Caki2 (cell line): ENCODE measurements at places on chromosomes 2 and 18. TPM values are rescaled to one million over a fixed set of nuclear protein-coding genes. Genes with fewer than 3 reads are reported as not detected.

Gene RAB1A
- total RNA-seq: 85.3 and 131 TPM in 2 replicates

Gene IL1R2
- total RNA-seq: 0.78 and 3.2 TPM in 2 replicates

Gene PPP4R1
- total RNA-seq: 47.3 and 51.0 TPM in 2 replicates

Gene ATP6V1B1
- not detected in 2 replicates for total RNA-seq

Gene SAG
- total RNA-seq: not detected in 2 replicates

Gene RBKS
- 4.4 and 12.5 TPM in 2 replicates for total RNA-seq
